Stimulated activated CD8-positive, alpha-beta memory T cell treated with anti-CD3 and anti-CD28 coated beads, Interleukin-2, amount 100 ng/mL, for 1 hour (primary cell): ENCODE measurements at places on chromosomes 16 and 17.

GRCh38 chr17:66422186-66422585 is 119.8 kb downstream of the PRKCA start:
- no peak for DNase-seq

GRCh38 chr17:51725185-51725584 is 433.3 kb downstream of the CA10 start:
- DNase-seq, result no peak

GRCh38 chr17:6711681-6712057 is 1.5 kb downstream of the SLC13A5 start:
- no peak for DNase-seq

GRCh38 chr16:2277466-2278271 is 9.7 kb upstream of the RNPS1 start:
- no peak for DNase-seq

DNA sequence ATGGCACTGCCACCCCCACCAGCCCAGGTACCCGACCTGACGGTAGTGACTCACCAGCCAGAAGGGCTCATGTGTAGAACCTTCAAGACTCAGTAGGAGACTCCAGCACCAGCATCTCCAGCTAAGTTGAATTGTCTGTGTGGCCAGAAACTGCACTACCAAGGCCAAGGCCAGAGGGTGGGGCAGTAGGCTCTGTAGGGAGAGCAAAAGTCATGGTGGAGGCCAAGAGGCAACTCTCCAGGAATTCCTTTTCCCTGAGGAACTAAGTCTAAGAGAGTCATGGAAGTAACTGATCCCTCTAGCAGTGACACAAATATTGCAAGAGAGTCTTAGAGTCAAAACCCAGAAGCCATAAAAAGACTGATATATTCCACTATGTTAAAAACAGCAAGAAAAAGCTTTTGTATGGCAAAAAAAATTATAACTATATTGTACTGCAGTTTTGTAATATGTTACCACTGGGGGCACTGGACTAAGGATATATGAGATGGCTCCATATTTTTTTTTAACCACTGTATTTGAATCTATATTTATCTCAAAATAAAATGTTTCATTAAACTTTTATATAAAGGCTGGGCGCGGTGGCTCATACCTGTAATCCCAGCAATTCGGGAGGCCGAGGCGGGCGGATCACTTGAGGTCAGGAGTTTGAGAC is 30.2 kb upstream of the GUCY2D start:
- DNase-seq, result no peak

DNA sequence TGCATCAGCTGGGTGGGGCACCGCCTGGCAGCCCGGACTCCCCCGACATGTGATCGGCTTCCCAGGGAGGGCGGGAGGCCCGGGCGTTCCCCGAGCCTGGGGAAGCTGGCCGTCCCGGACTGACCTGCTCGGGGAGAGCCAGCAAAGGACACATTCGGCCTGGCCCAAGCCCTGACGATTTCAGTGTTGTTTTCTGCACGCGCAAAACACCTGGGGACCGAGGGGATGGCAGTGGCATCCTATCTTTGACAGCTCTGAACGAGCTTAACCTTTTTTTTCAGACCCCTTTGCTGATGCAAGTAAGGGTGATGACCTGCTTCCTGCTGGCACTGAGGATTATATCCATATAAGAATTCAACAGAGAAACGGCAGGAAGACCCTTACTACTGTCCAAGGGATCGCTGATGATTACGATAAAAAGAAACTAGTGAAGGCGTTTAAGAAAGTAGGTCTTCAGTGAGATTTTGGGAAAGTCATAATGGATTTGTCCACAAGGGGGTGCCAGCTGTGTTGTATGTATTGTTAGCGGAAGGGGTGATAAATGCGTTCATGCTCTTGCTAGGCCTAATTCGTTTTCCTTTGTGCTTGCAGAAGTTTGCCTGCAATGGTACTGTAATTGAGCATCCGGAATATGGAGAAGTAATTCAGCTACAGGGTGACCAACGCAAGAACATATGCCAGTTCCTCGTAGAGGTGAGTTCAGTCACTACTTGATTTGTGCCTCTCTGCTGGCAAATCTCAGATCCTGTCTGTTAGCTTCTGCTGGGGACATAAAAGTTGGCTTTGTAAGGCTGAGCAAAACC is 1.0 kb downstream of the EIF1 start:
- no peak for DNase-seq

GRCh38 chr16:31187808-31188189 is 7.9 kb downstream of the FUS start:
- DNase-seq, result no peak

GRCh38 chr17:78394209-78394608 is 15.8 kb downstream of the PGS1 start:
- no peak for DNase-seq

DNA sequence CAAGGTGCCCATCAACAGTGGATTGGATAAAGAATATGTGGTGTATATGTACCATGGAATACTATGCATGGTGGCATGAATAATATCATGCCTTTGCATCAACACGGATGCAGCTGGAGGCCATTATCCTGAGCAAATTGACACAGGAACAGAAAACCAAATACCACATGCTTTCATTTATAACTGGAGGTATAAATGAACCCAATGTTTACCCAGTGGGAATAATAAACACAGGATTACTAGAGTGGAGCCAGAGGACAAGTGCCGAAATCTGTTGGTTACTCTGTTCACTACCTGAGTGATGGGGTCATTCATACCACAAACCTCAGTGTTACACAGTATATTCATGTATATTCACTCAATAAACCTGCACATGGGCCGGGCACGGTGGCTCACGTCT is 125.2 kb downstream of the CDH11 start:
- no peak for DNase-seq
